Urothelium cell line (cell line): ENCODE measurements at places on chromosomes 6 and 20.

DNA sequence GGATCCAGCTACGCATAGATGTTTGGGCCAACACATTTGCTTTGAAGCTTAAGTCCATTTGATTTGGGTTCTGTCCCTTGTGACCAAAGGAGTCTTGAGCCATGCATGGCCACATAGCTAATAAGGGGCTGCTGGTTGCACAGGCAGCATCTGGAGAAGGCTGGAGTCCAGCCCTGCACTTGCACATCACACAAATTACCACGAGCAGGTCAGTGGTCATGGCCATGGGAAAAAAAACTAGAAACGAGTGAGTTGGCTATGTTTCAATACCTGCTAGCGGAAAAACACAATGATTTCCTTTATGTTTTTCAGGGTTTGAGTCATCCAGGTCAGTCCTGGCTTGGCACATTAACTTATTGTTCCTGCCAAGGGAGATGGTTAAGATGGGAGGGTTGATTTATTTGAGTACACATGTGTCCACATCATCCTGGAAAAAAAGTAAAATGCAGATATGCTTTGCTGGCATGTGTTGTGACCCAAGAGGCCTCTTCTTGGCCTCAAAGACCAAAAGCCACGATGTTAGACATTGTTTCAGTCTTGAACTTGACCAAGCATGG is 5.6 kb upstream of the STX16 start:
- peak; percentile 84 for DNase-seq

DNA sequence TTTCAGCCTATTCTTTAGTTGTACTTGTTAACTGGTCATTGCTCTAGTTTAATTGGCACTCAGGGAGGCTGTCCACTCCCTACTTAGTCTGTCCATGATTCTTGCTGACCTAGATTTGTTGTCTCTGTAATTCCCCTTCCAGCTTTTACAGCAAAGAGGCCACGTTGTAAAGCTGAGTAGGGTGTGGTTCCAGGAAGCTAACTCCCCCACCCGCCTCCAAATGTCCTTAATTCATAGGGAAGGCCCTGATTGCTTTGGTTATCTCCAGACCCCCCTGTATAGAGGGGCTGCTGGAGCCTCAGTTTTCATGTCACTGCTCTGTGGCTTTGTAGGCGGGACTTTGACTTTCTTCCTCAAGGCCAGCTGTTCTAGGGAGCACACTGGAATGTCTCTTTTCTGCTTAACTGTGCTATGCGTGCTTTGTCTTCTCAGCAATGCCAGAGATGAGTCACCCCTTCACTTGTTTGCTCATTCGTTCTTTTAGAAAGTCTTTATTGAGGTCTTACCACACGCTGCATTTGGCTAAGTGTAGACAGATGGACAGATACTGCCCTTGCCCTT is 175.1 kb upstream of the JAG1 start:
- DNase-seq: peak; percentile 75

GRCh38 chr6:69907981-69908498 is 41.7 kb downstream of the COL19A1 start:
- no peak for DNase-seq

DNA sequence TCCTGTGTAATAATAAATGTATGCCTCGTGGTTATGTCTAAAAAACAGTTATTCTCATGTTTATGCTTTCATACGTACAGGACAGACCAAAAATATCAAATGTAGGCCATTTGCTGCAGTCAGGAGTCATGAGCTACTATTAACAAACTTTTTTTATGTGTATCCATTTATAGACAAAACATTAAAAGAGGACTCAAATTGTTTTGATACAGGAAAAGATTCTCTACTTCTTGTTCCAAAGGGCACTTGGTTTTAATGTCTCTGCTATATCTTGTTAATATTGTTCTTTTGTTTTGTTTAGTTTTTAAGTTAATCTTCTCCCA is 155.2 kb downstream of the ZDHHC14 start:
- DNase-seq: no peak

DNA sequence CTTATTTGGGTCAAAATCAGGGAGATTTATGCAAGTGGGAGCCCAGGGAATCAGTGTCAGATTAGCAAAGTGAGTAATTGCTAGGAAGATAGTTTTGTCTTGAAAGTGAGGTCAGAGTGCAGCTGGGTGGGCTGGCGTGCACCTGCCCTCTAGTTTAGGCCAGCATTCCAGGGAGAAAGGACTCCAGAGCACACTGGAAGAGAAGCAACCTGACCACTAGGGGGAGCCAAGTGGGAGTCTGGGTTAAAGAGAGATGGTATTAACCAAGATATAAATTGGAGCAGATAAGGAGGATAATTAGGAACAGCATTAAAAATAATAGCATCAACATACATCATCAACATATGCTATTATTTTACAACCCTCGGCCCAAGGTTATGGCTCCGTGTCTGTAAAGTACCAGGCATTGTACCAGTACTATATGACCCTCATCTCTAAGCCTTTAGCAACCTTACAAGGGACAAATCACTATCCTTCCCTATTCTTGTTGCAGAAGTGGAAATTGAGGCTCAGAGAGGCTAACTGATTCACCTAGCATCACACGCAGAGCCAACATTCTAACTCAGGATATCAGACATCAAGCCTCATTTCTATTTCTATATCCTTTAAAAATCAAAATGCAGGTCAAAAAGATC is 57.8 kb downstream of the SLC2A10 start:
- peak; percentile 81 for DNase-seq

DNA sequence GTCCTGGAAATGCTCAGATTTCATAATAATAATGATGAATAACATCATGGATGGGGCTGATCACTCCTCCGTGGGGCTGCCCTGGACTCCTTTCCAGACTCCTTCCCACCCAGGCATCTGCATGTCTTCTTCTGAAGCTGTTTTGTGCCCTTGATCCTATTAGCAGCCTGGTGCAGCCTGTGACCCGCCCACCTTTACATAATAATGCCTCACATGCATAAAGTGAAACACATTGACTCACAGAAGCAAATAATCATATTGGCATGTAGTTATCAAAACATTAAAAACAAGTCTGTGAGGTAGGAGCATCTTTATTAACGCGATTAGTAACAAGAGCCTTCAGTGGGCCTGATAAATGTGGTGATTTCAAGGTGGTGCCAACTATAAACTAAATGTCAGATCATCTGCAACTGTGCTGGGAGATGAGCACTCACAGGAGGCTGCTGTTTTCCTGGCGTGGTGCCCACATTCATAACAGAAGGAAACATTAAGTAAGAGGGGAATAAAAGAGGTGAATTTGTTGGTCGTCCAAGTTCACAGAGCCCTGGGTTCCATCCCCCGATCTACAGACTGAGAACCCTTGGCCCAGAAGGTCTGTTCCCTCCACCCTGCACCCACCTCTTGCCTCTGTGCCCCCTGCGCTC is 344.7 kb downstream of the CDH4 start:
- no peak for DNase-seq

DNA sequence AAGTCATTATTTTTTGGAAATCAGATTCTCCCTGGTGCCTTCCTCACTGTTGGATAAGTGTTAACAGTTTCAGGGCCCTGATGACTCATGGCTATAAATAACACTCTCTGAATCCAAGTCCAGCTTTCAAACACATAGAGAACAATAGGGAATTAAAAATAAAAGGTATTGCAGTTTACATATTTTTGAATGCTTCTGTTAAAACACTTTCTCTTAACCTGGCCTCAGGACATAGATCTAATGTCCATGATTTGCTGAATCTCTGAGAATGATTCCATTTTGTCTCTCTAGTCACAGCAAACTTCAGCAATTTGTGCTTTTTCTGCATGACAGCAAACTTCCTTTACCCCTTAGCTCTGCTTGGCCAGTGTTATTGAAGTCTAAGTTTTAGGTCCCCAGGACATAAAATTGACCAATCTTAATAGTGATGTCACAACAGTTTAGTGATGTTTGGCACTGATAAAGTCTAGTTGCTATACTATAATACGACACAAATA is 1192.4 kb upstream of the CITED2 start:
- peak; percentile 29 for DNase-seq

DNA sequence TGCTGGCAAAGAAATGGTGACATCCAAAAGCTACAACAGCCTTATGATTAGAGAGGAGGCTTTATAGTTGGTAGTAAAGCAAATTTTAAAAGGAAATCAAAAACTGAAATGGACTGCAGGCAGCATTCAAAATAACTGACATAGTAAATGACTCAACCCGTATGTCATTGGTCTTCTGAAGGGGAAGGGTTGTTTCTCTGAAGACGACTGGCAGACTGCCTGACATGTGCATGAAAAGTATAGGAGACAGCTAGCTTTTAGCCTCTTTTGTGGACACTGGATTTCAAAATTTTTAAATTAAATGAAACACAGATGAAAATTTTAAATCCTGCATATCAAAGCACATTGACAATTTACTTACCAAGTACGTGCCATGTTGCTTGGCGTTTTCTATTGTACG is 90.7 kb downstream of the TRMT6 start:
- no peak for DNase-seq

DNA sequence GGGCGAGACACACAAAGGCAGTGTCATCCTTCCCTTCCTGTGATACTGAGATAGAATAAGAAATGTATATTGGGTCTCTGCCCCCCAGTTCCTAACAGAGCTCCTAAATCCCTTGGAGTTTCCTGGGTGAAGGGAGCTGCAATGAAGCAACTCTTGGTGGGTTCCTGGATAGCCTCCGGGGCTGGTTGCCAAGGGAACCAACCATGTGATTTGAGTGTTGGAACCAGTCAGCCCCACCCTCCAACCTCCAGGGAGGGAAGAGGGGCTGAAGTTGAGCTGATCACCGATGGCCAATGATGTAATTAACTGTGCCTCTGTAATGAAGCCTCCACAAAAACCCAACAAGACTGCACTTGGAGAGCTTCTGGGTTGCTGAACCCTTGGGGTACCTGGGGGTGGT is 116.6 kb downstream of the SLC22A3 start:
- no peak for DNase-seq

- no peak for DNase-seq
Observed at GRCh38 chr20:43238833-43239232, 49.1 kb upstream of the PTPRT start.

GRCh38 chr6:10610289-10610688 is 84.1 kb downstream of the C6orf52 start:
- DNase-seq: no peak

DNA sequence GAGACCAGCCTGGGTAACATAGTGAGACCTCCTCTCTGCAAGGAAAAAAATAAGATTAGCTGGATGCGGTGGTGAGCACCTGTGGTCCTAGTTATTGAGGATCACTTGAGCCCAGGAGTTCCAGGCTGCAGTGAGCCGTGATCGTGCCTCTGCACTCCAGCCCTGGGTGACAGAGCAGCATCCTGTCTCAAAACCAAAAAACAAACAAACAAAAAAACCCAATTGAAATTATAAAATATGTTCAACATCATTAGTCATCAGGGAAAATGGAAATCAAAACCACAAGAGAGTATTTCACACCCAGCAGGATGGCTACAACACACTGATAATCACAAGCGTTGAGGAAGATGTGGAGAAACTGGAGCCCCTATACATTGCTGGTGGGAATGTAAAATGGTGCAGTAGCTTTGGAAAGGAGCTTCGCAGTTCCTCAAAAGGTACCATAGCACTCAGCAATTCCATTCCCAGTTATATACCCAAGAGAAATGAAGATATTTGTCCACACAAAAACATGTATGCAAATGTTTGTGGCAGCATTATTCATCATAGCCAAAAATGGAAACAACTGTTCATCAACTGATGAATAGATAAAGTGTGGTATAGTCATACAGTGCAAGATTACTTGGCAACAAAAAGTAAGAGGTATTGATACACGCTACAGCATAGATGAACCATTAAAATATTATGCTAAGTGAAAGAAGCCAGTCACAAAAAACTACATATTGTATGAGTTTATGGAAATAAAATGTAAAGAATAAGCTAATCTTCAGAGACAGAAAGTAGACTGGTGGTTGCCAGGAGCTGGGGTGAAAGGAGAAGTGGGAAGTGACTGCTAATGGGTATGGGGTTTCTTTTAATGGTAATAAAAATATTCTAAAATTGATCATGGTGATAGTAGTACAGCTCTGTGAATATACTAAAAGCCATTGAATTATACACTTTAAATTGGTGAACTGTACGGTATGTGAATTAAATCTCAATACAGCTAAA is 38.7 kb upstream of the RIPOR2 start:
- DNase-seq: no peak

DNA sequence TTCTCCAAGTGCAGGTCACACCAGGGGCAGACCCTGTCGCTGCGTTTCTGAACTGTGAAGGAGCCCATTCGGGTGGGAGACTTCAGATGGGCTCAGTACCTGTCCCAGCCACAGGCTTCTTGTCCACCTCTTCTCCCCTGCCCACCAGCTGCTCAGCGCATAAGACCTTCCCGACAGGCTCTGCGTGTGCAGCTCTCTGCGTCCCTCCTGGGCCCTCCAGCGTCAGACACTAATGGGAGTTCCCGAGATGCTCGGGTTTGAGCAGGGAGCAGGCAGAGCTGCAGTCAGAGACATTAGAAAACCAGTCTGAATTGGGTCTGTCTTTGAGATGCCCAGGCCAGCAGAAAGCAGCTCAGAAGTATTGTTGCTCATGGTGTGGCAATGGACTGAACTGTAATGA is 50.4 kb downstream of the TCP11 start:
- no peak for DNase-seq

DNA sequence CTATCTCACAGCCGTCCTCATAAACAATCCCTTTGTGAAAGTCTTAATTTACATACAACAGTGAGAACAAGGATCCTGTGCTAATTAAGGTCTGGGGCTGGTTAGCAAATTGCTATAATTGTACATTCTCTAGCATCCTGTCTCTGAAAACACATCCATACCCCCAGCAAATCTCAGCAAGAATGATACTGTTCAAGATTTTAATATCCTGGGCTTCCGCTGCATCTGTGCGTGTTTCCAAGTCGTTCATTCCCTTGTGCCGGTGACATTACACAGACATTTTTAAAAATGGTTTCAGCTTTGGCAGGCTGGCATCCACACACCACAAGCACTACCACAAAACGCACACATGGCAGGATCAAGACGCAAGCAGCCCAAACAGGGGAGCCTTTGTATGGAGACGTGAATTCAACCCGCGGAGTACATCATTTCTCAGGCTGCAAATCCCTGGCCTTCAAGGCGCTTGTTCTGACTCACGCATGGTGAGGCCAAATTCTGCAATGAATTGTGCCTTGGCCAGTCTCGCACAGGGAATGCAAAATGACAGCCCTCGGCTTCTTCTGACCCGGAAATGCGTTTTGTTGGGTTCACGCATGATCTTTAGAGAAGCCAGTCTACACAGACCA is 20.3 kb downstream of the ZMYND8 start:
- no peak for DNase-seq

- peak; percentile 29 for DNase-seq
Observed at GRCh38 chr6:31712296-31712695, 2.9 kb upstream of the LY6G6D start.
